ENCODE measurements at places on chromosomes 11 and 22.

- no peak for DNase-seq
Measured at GRCh38 chr22:46293577-46294260, 3.0 kb upstream of the GTSE1 start.

DNA sequence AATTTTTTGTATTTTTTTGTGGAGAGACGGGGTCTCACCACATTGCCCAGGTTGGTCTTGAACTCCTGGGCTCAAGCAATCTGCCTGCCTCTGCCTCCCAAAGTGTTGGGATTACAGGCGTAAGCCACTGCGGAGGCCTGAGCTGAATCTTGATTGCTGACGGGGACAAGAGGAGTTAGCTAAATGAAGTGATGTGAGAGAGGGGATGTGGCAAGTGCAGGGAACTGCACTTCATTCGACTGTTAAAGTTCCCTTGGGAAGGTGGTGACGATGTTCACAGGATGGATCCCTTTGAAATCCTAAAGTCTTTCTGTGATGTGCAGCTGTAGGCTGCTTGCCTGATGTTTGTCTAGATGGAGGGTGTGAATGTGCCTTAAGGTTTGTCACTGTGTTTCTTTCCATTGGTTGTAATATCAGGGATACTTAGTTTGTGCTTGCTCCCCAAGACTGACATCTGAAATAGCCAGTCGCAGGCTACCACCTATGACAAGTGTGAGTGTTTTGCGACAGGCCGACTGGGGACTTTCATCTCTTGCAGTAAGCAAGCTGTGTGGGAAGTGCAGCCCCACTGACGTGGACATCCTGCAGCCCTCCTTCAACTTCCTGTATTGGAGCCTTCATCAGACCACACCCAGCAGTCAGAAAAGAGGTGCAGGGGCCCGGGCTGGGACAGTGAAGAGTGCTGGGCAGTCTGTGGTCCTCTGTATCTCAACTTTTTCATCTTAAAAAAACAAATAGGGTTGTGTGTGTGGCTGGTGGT is 19.6 kb upstream of the CCDC134 start:
- DNase-seq: no peak

DNA sequence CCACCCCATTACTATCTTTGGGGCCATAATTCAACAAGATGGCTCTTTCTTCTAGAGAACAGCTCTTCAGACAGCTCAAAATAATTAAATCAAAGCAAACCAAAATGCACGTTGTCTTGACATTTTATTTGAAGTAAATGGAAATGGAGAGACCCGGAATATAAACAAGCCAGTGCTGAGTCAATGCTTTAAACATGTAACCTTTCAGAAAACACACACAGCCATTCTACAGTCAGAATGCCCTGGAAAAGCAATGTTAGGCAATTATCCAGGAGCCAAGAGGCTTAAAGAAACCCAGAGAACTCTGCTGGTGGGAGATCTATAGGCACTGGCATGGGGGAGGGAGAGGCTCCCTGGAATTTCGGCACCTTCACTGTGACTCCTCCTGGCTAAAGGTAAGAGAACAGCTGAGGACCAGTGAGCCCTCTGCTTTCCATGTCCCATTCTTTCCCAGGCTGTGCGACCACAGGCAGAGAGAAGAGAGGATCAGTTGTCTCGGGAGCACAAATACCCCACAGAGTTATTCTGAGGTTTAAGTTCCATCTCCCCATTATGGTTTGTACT is 254.0 kb upstream of the CCDC90B start:
- no peak for DNase-seq

GRCh38 chr11:13920756-13921155 is 41.8 kb upstream of the SPON1 start:
- DNase-seq: no peak

DNA sequence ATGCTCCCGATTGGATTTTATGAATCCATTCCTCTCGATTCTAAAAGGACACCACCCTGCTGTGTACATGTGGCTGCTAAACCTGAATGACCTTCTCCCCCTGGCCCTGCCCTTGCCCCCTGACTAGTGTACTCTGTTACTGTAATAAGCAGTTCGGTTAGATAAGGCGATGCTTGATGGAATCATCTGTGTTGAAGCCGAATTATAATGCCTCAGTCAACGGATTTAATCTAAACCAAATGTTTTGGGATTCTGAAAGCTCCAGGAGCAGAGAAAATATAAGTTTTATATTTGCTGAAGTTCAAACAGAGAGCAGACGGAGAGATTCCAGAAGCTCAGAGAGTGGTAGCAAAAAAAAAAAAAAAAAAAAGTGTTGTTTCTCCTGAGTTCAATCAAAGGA is 275.4 kb upstream of the MPPED2 start:
- DNase-seq: no peak

GRCh38 chr11:45100339-45100738 is 46.1 kb upstream of the PRDM11 start:
- DNase-seq: no peak

DNA sequence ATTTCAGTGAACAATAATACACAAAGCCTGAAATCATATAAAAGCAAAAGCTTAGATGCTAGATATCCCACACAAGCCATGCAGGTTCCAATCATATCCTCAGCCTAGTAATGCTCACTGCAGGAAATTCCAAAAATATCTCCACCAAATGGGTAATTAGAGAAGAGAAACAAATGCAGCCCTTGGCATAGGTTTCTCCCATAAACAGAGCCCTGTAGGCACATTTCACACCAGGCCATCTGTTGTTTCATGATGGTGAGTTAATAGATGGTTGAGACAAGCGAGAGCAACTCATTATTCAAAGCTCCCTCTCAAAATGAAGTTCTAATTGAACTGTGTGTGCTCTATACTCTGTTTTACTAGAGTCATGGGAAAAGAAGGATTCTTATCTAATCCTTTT is 154.6 kb upstream of the TRPC6 start:
- DNase-seq: peak; percentile 43

- DNase-seq: no peak
Measured at GRCh38 chr11:118519549-118519948, 7.7 kb upstream of the TTC36 start.

DNA sequence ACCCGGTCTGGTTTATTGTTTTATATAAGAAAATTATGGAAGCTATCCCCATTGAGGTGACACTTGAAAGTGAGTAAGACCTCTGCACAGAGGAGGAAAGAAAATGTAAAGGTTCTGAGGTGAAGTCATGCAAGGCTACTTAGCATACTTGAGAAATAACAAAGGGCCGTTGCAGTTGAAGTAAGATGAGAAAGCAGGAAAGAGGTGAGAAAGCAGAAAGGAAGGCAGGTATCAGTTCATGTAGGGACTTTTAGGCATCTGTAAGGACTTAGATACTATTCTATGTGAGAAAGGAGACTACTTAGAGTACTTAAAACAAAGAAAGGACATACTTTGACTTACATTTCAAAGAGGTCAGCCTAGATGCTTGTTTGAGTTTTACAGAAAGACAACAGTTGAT is 84.7 kb downstream of the CASP12 start:
- no peak for DNase-seq

DNA sequence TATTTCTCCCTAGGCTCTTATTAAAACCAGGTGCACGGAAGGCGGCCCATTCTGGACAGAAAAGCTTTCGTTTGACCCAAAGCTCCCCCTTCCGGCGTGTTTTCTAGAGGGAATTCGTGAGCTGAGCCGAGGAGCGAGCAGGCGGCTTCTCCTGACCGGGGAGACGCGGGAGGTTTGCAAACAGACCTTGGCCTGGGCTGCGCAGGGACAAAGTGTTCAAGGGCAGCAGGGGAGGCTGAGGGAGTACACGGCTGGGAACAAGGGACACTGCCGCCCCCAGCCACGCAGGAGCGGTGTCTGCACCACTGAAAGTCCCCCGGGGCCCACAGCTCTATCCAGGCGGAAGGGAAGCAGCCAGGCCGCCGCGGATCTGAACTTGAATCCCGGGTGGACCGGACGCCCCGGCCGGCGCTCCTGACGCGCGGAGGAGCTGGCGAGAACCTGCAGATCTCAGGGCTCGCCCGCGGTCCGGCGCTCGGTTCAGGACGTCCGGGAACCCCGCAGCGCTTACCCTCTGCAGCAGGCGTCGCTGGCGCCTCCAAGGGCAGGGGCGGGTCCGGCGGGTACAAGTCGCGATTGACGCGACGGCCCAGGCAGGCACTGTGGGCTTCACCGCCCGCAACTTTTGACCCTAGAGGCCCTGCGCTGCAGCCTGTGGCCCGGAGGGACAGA is 101.9 kb downstream of the WT1 start:
- no peak for DNase-seq

DNA sequence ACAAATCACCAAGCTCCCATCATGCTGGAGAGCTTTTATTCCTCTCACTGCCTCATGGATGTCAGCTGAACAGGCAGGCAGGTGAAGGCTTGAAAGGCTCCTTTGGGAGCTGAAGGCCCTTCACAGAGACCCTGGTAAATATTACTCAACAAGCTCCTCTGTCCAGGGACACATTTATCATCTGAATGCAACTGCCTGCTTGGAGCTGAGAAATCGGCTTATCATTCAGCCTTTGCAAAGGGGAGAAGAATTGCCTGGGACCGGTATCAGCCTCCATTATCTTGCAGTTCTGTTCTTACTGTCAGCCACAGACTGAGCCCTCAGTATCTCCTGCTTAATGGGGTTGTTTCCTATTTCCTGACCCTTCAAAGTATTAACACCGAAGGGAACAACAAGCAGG is 113.8 kb upstream of the PITPNB start:
- DNase-seq: peak; percentile 59

- no peak for DNase-seq
Measured at GRCh38 chr11:6319001-6319703, 1.1 kb downstream of the CAVIN3 start.

- DNase-seq: peak; percentile 46
Measured at GRCh38 chr11:35158701-35159510, 19.9 kb downstream of the CD44 start.

DNA sequence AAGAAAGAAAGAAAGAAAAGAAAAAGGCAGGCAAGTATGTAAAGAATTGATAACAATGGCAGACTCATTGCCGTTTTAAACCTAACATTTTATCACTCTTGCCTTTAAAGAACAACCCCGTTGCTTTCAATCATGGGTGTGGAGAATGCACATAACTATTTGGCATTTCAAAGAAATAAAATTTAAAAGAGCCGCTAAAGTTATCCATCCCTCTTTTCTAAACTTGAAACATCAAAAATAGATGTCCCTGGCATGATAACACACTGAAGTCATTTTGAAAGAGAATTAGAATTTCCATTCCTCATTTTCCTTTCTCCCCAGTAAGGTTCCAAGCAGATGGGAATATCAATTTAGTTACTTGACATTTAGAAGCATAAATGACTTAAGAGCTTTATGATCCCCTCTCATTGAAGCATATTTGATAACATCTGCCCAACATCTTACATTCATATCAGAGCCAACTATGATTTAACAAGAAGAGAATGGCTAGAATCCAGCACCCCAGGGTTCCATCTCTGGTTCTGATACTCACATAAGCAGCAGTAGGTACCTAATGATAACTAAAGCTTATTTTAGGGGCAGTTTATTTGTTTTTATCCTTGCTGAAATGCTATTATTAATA is 529.6 kb upstream of the LRRC4C start:
- DNase-seq: no peak

- DNase-seq: no peak
Measured at GRCh38 chr11:44290208-44290607, 19.7 kb downstream of the ALX4 start.

GRCh38 chr22:25362215-25362882 is 142.9 kb downstream of the CRYBB2 start:
- DNase-seq: peak; percentile 64

DNA sequence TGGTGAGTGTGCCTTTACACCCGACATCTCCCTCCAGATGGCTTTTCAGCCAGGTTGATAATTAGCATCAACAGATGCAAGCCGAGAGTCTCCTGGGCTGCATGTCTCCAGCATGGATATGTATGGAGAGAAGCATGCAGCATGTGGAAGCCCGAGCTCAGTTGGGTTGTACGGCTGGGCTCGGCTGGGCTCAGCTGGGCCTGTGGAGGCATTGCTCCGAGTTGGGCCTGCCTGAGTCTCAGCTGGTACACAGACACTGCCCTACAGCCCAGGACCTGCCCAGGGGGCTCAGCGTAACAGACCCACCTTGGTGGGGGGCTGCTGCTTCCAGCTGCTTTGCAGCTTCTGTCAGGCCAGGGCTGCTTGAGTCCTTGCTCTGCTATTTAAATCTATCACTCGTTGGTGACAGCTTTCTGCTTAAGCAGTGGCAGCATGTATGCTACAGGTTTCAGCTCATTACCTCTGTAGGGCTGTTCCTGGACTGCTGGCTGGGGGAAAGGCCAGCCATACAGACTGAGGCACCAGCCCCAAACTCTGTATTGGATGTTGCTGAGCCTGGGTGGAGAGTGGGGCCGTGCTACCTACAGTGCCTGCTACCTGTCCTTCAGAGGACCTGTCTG is 115.5 kb downstream of the TEAD1 start:
- DNase-seq: peak; percentile 29

DNA sequence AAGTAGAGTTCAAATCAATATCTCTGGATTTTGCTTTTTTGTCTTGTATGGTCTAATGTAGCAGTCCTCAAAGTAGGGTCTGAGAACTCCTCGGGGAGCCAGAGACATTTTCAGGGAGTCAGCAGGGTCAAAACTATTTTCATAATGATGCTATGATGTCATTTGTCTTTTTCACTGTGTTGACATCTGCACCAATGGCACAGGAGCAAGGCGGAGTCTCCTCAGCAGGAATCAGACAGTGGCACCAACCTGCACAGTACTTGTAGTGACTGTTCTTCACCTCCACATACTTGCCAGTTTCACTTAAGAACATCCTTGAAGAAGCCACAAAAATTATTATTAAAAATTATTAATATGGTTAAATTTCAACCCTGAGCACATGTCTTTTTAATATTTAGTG is 14.9 kb upstream of the FXYD6 start:
- DNase-seq: no peak

DNA sequence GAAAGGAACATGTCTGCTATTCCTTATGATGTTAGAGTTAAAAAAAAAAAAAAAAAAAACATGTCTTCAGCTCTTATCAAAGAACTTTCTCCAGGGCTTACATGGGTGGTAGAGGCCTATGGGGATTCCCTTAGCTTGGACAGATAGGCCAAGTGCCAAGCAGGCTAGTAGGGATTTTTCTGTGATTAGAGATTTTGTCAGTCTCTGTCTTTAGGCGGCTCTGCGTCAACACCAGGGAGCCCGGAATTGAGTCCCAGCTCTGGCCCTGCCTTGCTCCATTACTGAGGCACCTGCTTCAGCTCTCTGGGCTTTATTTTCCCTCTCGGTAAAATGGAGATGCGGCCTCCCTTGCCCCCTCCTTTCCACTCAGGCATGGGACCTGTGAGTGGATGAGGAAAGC is 13.1 kb downstream of the CRY2 start:
- no peak for DNase-seq

- DNase-seq: no peak
Measured at GRCh38 chr11:34292111-34292510, 65.7 kb downstream of the ABTB2 start.
